Occipital lobe (tissue), 3 donors: ENCODE measurements at places on chromosomes 3 and 15.
A peak's percentile ranks its signal among the peaks of the same experiment; 100 is the strongest.

GRCh38 chr15:48777645-48778330 is 33.1 kb downstream of the CEP152 start:
- DNase-seq = no peak

DNA sequence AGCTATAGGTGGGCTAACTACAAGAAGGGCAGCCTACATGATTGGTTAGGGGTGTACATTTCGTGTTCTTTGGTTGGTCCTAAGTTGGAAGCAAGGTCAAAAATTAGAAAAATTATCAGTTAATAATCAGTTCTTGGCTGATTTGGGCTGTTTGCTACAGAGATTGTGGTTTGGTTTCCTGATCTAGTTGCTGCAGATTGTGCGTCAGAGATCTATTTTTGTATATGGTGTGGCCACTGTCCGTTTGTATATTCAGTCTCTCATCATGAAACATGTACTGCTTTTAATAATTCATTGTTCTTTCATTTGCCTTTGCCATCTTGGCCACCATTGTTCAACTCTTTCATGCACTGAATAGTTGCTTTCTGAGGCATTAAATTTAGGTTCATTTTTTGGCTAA is 80.9 kb downstream of the LRRC3B start:
- no peak for DNase-seq

DNA sequence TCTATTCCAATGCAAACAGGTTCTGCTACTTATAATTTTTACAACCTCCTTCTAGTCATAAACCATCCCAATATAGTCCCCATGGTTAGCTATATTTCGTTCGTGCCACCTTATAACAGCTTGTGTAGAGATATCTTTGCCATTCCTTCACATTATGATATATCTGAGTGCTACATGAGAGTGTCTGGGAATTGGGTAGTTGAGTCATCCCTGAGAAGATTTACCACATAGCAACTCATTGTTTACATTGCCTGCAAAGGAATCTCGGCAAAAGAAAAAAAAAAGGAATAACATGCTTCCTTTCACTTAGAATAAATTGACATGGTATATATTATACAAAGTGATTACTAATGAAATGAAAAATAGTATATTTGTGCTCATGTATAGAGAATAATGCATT is 86.0 kb upstream of the VGLL3 start:
- no peak for DNase-seq

- DNase-seq = no peak
Measured at GRCh38 chr3:41035456-41036022, 163.8 kb upstream of the CTNNB1 start.

- DNase-seq = no peak
Measured at GRCh38 chr3:48949376-48949717, 30.7 kb downstream of the ARIH2 start.

DNA sequence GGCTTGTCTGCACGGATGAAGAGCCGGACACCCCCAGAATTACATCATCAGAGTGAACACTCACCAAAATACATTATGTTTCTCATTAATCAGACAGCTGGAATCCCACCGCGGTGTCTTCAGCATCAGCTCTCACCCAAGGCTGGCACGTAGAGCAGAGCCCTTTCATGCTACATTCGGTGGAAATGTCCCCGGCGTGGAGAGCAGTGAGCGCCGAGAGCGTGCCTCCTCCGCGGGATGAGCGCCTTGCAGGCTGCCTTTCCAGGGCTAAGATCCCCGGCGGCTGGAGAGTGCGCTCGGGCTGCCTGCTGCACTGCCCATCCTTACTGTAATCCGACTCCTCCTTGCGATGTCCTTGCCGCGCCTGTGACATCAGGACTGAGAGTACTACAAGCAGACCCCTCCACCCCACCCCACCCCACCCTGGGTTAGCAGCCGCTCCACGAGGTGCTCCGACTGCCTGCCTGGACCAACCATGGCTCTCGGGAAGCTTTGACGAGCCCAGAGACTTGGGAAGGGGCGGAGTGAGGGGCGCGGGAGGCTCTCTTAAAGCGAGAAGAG is at the start of gene ZNF385D:
ZNF385D (minus strand) TSS at position 380 of the 561 bp plus-strand sequence; CDS start at position 86, 294 bp downstream.
- peak; percentile 41 for DNase-seq

DNA sequence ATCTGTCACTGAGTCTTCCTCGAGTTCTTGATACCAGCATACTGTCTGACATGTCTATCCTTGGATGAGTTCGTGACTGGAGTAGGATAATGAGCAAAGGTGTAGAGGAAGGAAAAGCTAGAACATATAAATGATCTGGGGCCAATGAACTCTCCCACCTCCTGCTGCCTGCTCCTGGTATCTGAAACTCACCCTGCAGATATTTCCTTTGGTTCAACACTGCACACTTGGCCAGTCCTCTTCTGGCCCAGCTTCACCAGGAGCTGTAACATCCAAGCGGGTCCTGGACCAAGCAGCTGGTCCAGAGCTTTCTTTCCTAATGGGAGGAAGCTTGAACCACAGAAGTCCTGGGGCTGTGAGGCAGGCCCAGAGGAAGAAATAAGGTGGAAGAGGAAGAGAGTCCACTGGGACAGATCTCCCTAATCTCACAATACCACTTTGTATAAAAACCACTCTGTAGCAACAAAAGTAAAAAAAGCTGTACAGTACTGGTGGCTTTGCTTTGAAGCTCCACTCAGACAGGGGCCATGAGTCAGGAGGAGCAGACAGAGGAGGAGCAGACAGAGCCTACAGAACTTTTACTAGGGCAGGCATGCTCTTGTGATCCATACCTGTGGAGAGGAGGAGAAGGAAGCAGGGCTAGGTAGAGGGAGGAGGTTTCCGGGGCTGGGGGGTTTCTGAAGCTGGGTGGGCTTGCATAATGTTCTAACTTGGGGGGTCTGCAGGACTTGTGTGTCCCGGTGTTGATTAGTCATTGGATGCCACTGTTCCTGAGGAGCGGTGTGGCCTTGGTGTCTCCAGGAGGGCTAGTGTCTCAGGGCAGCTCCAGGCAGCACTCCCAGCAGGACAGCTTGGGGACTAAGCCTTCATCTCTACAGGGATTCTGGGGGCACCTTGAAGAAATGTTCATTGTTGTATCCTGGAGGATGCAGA is 166.9 kb downstream of the ABHD5 start:
- no peak for DNase-seq

- DNase-seq = no peak
Measured at GRCh38 chr3:175295248-175296130, 436.4 kb downstream of the NAALADL2 start.

DNA sequence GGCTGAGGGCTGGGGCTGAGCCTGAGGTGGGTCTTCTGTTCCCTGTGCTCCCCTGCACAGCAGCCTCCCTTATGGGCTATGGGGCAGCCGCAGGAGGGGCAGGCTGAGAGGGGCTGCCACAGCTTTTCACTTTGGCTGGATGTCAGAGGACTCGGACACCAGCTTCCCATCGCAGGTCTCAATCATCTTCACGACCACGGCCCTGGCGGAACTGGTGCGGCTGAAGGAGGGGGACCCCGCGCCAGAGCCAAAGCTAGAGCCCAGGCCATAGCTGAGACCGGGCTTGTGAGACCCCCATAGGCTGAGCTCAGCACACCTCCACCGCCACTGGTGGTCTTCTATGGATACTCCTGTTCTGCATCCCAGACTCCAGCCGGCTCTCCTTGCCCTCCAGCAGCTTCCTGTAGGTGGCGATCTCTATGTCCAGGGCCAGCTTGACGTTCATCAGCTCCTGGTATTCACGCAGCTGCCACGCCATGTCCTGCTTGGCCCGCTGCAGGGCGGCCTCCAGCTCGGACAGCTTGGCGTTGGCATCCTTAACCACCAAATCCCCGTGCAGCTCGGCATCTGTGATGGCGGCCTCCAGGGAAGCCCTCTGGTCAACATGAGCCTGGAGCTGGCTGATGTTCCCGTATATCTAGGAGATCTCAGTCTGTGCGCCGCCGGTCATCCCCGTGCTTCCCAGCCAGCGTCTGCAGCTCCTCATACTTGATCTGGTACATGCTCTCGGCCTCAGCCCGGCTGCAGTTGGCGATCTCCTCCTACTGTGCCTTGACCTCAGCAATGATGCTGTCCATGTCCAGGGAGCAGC is 181.7 kb upstream of the SYNPR start:
- no peak for DNase-seq

GRCh38 chr15:29538044-29538443 is 268.4 kb upstream of the NSMCE3 start:
- no peak for DNase-seq

DNA sequence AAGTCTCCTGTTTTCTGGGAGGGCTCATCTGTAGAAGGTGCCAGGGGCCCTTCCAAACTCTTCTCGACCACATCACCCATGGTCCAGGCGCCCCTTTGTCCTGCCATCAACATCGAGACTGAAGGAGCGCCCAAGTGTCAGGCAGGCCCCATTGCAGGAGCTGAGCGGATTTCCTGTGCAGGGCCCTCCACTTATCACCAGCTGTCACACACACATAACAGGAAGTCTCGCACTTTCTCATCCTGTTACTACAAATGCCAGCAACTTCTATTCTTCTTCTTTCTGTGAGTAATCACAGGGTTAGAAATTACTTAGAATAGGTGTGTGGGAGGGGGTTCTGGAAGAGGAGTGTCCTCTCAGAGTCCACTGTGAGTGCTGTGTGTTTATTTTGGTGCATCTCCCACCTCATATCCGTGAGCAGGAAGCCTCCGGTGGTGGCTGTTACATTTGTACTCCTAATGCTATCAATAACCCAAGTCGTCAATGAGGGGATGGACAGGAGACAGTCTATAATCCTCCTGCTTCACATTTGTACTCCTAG is at the start of gene KLHL6:
KLHL6 (minus strand) TSS at position 166 of the 541 bp plus-strand sequence; CDS start at position 113, 53 bp downstream.
- no peak for DNase-seq

DNA sequence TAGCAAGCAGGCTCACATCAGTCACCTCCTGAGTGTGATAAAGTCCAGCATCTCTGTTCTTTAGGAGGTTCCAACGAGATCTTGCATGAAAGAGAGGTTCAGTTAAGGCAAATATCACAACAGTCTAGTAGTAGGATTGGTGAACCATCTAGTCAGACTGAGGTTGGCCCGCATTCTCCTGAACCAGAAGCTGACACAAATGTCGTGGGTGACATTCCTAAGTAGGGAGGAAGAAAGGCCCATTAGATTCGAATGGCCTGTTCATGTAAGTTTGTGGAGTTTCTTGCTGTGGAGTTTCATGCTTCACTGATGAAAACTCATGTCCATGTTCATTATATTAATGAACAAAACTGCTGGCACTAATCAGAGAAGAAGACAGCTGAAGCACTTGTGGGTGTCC is 66.7 kb upstream of the XCR1 start:
- no peak for DNase-seq

DNA sequence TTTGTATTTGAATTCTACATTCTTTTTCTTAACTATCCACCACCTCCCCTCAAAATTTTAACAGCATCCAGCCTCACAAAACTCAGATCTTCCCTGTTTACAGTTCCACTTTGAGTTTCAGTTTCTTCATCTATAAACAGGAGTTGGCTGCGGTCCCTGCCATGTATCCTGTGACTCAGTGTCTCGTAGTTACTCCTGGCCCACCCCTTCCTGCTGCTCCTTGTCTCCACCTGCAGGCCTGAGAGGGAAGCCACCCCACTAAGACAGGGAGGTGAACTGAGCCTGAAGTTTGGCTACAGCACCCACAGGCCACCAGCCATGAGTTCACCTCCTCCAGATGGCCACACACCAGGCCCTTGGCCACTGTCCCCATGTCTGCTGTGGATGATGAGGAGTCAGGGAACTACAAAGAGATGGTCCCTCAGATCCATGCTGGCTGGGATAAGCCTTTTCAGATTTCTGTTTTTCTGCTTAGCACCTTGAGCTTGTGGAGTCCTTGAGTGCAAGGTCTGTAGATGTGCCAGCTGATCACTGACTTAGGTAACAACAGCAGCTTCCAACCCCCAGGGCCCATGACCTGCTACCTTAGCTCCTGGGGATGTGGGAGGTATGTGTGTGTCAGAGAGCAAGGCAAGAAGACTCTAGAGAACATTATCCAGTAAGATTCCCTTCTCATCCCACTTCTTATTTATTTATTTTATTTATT is 37.5 kb downstream of the CD86 start:
- no peak for DNase-seq

DNA sequence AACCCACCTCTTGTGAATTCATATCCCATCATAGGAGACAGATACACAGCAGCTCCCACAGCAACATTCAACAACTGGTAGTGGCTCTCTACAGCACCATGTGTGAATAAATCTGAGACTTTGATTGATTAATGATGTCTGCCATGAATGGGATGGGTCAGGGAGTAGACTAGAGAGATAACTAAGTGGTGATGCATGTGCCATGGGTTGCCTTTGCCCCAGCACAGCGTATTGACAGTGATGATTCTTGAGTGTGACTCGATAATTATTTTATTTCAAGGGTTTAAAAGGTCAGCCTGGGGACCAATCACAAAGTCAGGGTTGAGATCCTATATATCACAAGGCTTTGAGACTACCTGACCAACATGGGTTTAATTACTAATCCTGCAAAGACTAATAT is 295.9 kb downstream of the PTPRG start:
- no peak for DNase-seq

DNA sequence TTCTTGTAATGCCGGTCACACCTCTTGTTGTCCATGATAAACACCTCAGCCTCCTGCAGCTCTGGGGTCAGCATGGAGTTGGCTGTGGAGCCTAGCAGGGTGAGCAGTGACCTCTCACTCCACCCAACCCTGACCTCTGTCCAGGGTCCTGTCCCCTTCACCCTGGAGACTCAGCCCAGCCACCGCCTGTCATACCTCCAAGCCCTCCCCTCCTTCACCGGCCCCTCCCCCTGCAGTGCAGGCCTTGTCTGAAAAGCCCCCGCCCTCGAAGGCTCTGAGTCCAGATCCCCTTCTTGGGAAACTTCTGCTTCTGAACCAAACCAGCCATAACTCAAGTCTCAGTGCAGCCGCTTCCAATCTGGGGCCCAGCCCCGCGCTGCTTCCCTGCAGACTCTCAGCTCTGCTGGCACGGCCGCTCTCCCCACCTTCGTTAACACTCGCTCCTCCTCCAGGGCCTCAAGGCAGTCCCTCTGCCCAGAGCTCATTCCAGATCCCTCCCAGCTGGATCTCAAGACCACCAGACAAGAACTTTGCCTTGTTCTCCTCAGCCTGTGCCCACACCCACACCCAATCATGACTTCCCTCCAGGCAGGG is 25.4 kb upstream of the PRSS50 start:
- no peak for DNase-seq

DNA sequence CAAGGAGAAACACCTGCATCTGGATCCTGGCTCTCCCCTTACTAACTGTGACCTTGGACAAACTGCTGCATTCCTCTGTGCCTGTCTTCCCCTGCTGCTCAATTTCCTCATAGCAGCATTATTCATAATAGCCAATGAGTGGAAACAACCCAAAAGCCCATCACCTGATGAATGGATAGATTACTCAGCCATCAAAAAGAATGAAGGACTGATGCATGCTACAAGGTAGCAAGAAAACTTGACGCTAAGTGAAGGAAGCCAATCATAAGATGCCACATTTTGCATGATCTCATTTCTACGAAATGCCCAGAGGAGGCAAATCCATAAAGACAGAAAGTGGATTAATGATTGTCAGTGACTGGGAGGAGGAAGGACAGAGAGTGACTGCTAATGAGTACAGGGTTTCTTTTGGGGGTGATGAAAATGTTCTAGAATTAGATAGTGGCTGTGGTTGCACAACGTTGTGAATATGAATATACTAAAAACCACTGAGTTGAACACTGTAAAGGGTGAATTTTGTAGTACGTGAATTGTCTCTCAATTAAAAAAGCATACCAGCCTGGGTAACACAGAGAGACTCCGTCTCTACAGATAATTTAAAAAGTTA is 11.2 kb downstream of the IGDCC4 start:
- no peak for DNase-seq

GRCh38 chr3:171776839-171777583 is 33.3 kb downstream of the PLD1 start:
- no peak for DNase-seq

GRCh38 chr3:155495387-155495786 is 201.9 kb upstream of the STRIT1 start:
- DNase-seq = no peak

- DNase-seq = no peak
Measured at GRCh38 chr3:126345641-126346460, 11.4 kb downstream of the KLF15 start.

- no peak for DNase-seq
Measured at GRCh38 chr15:84649706-84650105, 4.4 kb downstream of the WDR73 start.
